Tibial nerve (tissue), 4 donors: ENCODE measurements at places on chromosomes 5 and 9. TPM values are rescaled to one million over a fixed set of nuclear protein-coding genes. Genes with fewer than 3 reads are reported as not detected.

DNA sequence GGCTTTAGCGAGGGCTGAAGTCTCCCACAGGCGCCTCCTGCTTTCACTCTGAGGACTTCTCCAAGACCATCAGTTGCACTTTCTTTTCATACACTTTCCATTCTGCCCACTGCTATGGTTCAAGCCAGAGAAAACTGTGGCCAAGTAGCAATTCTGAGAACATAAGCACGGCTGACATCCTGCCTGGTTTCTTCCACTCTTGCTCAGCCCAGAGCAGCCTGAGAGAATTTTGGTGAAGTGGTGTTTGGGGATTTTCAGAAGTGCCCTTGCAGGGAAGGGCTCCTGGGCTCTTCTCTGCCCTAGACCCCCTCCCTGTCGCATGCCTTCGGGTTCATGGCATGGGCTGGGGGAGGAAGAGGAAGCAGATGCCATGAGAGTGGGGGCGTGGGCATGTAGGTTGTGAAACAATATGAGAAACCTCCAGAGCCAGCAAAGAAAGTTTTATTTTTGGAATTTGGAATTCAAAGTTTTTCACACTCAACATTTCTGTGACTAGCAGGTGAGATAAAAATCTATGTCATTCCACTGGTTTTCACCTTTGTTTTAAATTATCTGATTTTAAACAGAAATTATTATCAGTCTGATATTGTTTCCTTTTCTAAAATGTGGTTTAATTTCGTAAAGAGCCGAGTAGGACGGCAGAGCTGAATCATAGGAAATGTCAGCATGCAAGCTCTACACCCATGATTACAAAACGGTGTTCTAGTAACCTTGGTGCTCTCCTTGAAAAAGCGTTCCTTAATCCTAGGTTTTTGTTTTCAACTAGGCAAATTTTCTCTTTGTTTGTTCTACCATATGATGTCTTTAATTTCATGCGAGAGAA lies 27.8 kb upstream of the TNFSF8 start:
- no peak for DNase-seq
- H3K4me1 ChIP-seq = no peaks in the 10 kb centered on the region
- H3K4me3 ChIP-seq = no peak overlapping the region

DNA sequence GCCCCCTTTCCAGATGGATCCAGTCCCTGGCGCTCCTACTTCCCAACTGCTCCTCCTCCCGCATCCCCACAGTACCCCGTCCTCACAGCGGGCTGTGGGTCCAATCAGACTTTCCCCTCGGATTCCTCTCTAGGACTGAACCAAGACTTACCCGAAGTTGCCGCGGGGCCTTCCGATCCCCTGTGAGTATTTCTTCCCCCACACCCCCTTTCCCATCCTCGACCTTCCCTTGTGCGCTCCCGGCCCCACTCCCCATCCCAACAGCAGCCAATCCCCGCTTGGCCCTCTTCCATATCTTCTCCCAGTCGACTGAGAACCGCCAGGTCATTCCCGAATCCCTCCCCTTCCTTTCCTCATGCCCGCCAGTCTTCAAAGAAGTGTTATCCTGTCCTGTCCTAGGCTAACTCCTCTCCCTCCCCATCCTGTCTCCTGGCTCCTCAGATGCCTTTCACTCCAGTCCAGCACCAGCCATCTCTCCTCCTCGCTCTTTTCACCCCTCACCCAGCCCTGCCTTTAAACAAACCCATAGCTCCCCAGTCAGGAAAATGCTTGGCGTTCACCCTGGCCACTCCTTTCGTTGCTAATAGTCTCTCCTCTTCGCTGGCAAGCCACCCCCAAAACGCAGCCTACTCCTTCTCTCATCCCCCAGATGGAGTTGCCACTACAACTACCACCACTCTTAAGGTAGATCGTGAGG lies 646 bp downstream of the SWI5 start:
- peaks cover 24% of the 10 kb centered on the region for H3K4me1 ChIP-seq
- H3K27me3 ChIP-seq = no peaks in the 10 kb centered on the region
- H3K27ac ChIP-seq = peak overlapping the region; percentile 91
- H3K36me3 ChIP-seq = no peaks in the 10 kb centered on the region
- H3K4me3 ChIP-seq = peak overlapping the region; percentile 83

GRCh38 chr5:171623551-171624097 lies 162.0 kb upstream of the SMIM23 start:
- no peak overlapping the region for H3K27ac ChIP-seq
- H3K4me1 ChIP-seq = no peaks in the 10 kb centered on the region
- no peak for DNase-seq
- no peaks in the 10 kb centered on the region for H3K27me3 ChIP-seq
- H3K4me3 ChIP-seq = no peak overlapping the region
- no peaks in the 10 kb centered on the region for H3K36me3 ChIP-seq

GRCh38 chr9:93097511-93098201 lies 1.6 kb downstream of the CARD19 start:
- peak overlapping the region; percentile 81 for H3K4me3 ChIP-seq
- peaks cover 52% of the 10 kb centered on the region for H3K4me1 ChIP-seq
- H3K27me3 ChIP-seq = no peaks in the 10 kb centered on the region
- no peak for DNase-seq
- no peaks in the 10 kb centered on the region for H3K36me3 ChIP-seq

- no peak overlapping the region for H3K27ac ChIP-seq
- no peak overlapping the region for H3K4me3 ChIP-seq
- H3K36me3 ChIP-seq = no peaks in the 10 kb centered on the region
- peaks cover 45% of the 10 kb centered on the region for H3K27me3 ChIP-seq
- no peaks in the 10 kb centered on the region for H3K4me1 ChIP-seq
Observed at GRCh38 chr9:36976371-36977030, 57.6 kb downstream of the PAX5 start.

DNA sequence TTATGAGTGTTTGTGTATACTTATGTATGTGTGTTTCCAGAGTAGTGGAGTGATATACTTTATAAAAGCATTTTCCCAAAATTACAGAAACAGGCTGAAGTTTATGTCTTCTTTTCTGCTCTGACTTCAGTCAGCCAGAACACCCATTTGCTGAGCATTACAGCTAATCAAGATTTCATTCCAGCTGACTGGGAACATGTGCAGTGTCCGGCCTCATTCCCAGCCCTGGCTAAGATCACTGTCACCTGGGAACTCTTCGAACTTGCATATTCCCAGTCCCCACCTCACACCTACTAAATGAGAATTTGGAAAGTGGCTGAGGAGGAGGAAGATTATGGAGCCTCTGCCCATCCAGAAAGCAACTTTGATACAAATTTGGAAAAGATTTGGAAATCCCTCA lies 90.8 kb upstream of the PRRC1 start:
- no peak overlapping the region for H3K27ac ChIP-seq
- H3K4me1 ChIP-seq = peaks cover 2% of the 10 kb centered on the region
- no peak overlapping the region for H3K4me3 ChIP-seq
- H3K36me3 ChIP-seq = no peaks in the 10 kb centered on the region

DNA sequence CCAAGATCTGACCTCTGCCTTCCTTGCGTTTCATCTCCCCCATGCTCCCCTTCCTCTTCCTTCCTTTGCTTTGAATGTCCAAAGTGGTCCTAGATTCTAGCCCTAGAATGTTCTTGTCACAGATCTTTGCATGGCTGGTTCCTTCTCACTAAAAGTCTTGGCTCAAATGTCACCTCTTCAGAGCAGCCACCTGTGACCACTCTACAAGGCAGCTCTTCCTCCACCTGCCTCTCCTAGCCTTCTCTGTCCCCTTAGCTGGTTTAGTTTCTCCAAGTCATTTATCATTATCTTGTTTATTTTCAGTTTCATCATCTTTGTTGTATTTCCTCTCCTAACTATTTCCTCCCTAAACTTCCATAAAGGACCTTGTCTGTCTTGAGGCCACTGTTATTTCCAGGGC lies 7.1 kb upstream of the OCLN start:
- no peak overlapping the region for H3K27ac ChIP-seq
- H3K36me3 ChIP-seq = no peaks in the 10 kb centered on the region
- H3K27me3 ChIP-seq = no peaks in the 10 kb centered on the region
- no peak overlapping the region for H3K4me3 ChIP-seq
- DNase-seq = no peak

DNA sequence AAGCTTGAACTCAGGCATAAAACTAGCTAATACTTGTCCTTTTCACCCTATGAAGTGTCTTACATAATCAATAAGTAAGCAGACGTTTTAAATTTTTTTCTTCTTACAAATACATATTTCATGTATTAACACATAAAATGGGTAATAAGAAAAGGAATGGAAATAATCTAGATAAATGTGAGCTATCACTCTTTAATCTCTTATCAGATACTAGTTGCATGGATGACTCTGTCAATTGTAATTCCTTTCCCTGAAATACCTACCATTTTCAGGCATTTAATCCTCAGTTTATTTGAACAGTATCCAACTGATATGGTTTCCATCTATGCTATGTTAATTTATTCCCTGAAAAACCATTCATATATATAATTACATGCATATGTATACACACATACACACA lies 166.0 kb upstream of the RGS7BP start:
- H3K36me3 ChIP-seq = no peaks in the 10 kb centered on the region
- H3K4me3 ChIP-seq = no peak overlapping the region
- H3K27me3 ChIP-seq = no peaks in the 10 kb centered on the region
- DNase-seq = no peak
- H3K27ac ChIP-seq = no peak overlapping the region
- no peaks in the 10 kb centered on the region for H3K4me1 ChIP-seq

GRCh38 chr5:78781611-78782286 lies 133.2 kb upstream of the LHFPL2 start:
- no peaks in the 10 kb centered on the region for H3K27me3 ChIP-seq
- H3K36me3 ChIP-seq = no peaks in the 10 kb centered on the region

DNA sequence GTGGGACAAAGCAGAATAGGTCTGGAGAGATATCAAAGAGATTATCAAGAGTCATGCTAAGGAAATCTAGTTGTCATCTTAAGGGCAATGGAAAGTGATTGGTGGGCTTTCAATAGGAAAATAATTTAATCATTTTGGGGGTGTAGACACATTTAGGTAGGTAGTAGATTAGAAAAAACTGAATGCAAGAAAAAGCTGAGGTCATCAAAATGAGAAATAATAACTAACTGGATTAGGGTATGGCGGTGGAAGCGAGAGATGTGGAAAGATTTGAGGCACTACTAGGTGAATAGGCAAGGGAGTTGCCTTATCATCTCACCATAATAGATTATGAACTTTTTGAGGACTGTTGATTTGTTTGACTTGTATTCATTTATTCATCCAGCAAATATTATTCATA lies 393.2 kb upstream of the ZNF608 start:
- no peak for DNase-seq
- no peaks in the 10 kb centered on the region for H3K36me3 ChIP-seq
- peaks cover 11% of the 10 kb centered on the region for H3K4me1 ChIP-seq
- no peaks in the 10 kb centered on the region for H3K27me3 ChIP-seq
- no peak overlapping the region for H3K27ac ChIP-seq
- no peak overlapping the region for H3K4me3 ChIP-seq

- DNase-seq = no peak
- no peaks in the 10 kb centered on the region for H3K27me3 ChIP-seq
- H3K4me3 ChIP-seq = no peak overlapping the region
- no peaks in the 10 kb centered on the region for H3K36me3 ChIP-seq
Observed at GRCh38 chr9:89529243-89530035, 31.5 kb upstream of the SEMA4D start.

DNA sequence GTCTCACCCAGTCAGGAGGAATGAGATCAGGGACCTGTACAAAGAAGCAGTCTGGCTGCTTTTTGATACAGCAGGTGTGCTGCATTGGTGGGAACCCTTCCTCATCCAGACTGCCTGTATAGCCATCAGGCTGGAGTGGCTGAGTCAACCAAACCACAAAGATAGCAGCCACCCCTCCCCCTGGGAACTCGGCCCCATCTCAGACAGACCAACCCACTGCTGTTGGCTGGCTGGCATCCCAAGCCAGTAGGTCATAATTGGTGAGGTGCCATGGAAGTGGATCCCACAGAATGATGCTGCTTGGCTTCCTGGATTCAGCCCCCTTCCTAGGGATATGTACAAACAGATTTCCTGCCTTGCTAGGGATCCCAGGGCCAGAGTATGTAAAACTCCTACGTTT lies 60.9 kb downstream of the YTHDC2 start:
- H3K27me3 ChIP-seq = no peaks in the 10 kb centered on the region
- H3K27ac ChIP-seq = no peak overlapping the region
- no peak for DNase-seq
- H3K4me3 ChIP-seq = no peak overlapping the region

DNA sequence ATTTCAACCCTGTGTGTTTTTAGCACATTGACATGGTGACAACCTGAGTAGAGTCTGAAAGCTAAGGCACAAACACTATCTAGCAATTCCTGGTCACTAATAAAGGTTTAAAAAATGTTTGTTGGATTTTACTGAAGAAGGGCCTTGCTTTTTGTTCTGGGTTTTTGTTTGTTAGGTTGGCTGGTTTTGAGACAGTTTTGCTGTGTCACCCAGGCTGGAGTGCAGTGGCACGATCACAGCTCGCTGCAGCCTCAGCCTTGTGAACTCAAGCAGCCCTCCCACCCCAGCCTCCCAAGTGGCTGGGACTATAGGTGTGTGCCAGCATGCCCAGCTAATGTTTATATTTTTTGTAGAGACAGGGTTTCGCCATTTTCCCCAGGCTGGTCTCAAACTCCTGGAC lies 39.0 kb downstream of the PRKACG start:
- no peaks in the 10 kb centered on the region for H3K4me1 ChIP-seq
- no peaks in the 10 kb centered on the region for H3K36me3 ChIP-seq
- H3K4me3 ChIP-seq = peak overlapping the region; percentile 37
- H3K27ac ChIP-seq = peak overlapping the region; percentile 42

DNA sequence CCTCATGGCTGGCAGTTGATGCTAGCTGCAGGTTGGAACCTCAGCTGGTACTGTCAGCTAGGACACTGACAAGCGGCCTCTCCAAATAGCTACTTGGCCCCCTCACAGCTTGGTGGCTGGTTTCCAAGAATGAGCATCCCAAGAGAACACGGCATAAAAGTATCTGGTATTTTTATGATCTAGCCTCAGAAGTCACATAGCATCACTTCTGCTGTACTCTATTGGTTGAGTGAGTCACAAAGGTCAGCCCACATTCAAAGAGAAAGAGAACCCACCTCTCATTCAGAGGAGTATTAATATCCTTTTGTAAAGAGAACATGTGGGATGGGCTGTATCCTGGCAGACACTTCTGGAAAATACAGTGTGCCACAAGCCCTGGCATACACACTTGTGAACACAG lies 6.0 kb upstream of the SIL1 start:
- H3K4me3 ChIP-seq = no peak overlapping the region
- no peak for DNase-seq
- H3K27me3 ChIP-seq = no peaks in the 10 kb centered on the region
- H3K27ac ChIP-seq = no peak overlapping the region

GRCh38 chr5:131288328-131288727 lies 24.5 kb downstream of the CDC42SE2 start:
- no peak overlapping the region for H3K4me3 ChIP-seq
- H3K4me1 ChIP-seq = no peaks in the 10 kb centered on the region
- no peaks in the 10 kb centered on the region for H3K36me3 ChIP-seq
- no peaks in the 10 kb centered on the region for H3K27me3 ChIP-seq
- DNase-seq = no peak

- H3K4me3 ChIP-seq = peak overlapping the region; percentile 73
- peak overlapping the region; percentile 94 for H3K27ac ChIP-seq
- peak; percentile 27 for DNase-seq
- no peaks in the 10 kb centered on the region for H3K36me3 ChIP-seq
- no peaks in the 10 kb centered on the region for H3K27me3 ChIP-seq
Observed at GRCh38 chr9:85741095-85741874, 469 bp downstream of the AGTPBP1 start.

The MLANA gene
- total RNA-seq = not detected

The TRPM6 gene
- total RNA-seq = 0.30 TPM
